Stimulated activated CD4-positive, alpha-beta T cell treated with anti-CD3 and anti-CD28 coated beads, Interleukin-12 subunit alpha, Interleukin-12 subunit beta, amount 100 ng/mL, for 48 hours (primary cell): ENCODE measurements at places on chromosomes 16 and 17.

DNA sequence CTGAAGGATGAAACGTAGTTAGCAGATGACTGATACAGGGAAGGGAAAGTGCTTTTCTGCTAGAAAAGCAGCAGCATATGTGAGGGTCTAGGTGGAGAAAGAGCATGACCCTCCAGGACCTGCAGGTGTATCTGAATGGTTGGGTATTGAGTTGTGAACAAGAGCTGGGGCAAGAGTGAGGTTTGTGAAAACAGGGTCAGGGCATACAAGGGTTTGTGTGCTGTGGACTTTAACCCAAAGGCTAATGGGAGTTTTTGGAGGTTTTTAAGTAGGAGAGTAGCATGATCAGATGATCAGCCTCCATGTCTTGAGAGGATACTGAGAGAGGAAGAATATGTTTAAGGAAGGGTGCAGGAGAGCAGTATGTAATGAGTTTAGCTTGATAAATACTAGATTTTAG lies 6.1 kb upstream of the CMTM1 start:
- DNase-seq = no peak

GRCh38 chr17:79917902-79918484 lies 78.8 kb upstream of the CBX4 start:
- DNase-seq = no peak

DNA sequence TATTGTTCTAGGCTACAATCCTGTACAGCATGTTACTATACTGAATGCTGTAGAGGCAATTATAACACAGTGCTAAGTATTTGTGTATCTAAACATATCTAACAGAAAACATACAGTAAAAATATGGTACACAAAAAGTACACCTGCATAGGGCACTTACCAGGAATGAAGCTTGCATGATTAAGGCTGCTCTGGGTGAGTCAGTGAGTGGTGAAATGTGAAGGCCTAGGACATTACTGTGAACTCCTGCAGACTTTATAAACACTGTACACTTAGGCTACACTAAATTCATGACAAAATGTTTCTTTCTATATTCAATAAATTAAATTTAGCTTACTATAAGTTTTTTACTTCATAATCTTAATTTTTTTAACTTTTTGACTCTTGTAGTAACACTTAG lies 37.1 kb downstream of the AMFR start:
- no peak for DNase-seq

GRCh38 chr17:5950878-5951277 lies 119.3 kb upstream of the WSCD1 start:
- DNase-seq = no peak

GRCh38 chr16:53282975-53283946 lies 151.0 kb upstream of the RBL2 start:
- DNase-seq = no peak

DNA sequence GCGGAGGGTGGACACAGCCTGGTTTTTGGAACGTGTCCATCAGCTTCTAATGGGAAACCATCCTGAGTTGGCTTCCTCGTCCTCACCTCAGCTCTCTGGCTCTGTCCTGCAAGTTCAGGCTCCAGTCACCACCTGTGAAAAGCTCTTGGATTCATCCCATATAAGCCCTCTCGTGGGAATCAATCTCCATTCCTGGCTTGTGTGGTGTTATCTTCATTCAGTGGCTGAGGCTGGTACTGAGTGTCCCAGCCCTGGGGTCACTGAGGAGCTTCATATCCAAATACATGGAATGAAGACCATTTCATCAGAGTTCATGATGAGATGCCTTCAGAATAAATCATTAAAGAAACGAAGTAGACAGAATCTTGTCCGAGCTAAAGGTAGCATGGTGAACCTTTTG lies 189.2 kb downstream of the RBFOX1 start:
- no peak for DNase-seq
